ENCODE measurements at places on chromosomes 1 and 21. TPM values are rescaled to one million over a fixed set of nuclear protein-coding genes. Genes with fewer than 3 reads are reported as not detected.

Gene KCNE2
- total RNA-seq, result 0.44 TPM

Gene GPN2
- 31.7 TPM for total RNA-seq

Gene HYI
- 24.2 TPM for total RNA-seq

Gene BTBD8
- total RNA-seq, result 3.7 TPM

Gene LYPD8
- not detected for total RNA-seq

Gene LCA5L
- total RNA-seq, result 0.64 TPM

Gene ZNF648
- total RNA-seq, result 0.27 TPM

Gene OR2M3
- total RNA-seq, result not detected

Gene ALDH4A1
- total RNA-seq, result 36.2 TPM

Gene CBS
- 582 TPM for total RNA-seq

Gene SPATA21
- 0.07 TPM for total RNA-seq

Gene RHD
- total RNA-seq, result not detected

Gene SPRR5
- total RNA-seq, result not detected

Gene SZRD1
- total RNA-seq, result 104 TPM

- DNase-seq, result no peak
- peaks cover 4% of the 10 kb centered on the region for H3K36me3 ChIP-seq
- no peaks in the 10 kb centered on the region for H3K27me3 ChIP-seq
- no peak overlapping the region for H3K4me3 ChIP-seq
Measured at GRCh38 chr1:62588000-62588399, 9.3 kb upstream of the ANGPTL3 start.

DNA sequence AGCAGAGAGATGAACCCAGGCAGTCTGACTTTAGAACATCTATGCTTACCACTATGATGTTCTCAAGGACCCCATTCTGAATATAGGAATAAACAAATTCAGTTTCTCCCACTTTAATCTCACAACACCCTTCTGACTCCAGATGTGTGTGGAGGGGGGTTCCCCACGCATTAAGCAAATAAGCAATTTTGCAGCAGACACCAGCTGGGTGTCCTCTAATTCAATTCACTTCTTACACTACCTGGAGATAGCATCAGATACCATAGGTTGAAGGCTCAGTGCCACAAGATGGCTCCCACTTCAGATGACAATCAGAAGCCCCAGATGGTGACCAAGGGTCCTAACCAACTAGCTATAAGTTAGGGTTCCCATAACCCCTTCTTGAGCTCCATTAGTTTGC, 30.3 kb upstream of the CEP350 start:
- peaks cover 2% of the 10 kb centered on the region for H3K36me3 ChIP-seq
- no peak overlapping the region for H3K27ac ChIP-seq
- peaks cover 25% of the 10 kb centered on the region for H3K4me1 ChIP-seq

- peaks cover 97% of the 10 kb centered on the region for H3K27me3 ChIP-seq
- no peaks in the 10 kb centered on the region for H3K36me3 ChIP-seq
- no peak overlapping the region for H3K27ac ChIP-seq
- H3K4me3 ChIP-seq, result peak overlapping the region; percentile 84
- no peak for DNase-seq
Measured at GRCh38 chr1:220877377-220878095, 1.7 kb upstream of the HLX start.

- H3K36me3 ChIP-seq, result no peaks in the 10 kb centered on the region
- no peak for DNase-seq
- peaks cover 19% of the 10 kb centered on the region for H3K4me1 ChIP-seq
Measured at GRCh38 chr1:215044151-215044550, 38.4 kb upstream of the KCNK2 start.

GRCh38 chr1:91940496-91940895, 8.7 kb upstream of the BRDT start:
- DNase-seq, result no peak
- H3K27ac ChIP-seq, result no peak overlapping the region
- no peak overlapping the region for H3K4me3 ChIP-seq
- H3K36me3 ChIP-seq, result no peaks in the 10 kb centered on the region

DNA sequence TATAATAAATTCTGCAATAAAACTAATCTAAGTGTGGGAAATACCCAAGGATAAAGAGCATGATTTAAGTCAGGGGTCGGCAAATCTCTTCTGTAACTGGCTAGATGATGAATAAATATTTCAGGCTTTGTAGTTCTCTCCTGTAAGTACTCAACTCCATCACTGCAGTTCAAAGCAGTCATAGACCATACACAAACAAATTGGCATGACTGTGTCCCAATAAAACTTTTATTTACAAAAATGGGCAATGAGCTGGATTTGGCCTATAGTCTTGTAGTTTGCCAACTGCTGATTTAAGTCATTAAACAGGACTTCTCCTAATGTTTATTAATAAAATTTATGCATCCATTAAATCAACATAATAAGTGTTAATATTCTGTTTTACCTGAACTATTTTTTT, 49.4 kb downstream of the EDEM3 start:
- no peaks in the 10 kb centered on the region for H3K27me3 ChIP-seq
- H3K36me3 ChIP-seq, result peaks cover 5% of the 10 kb centered on the region
- H3K4me1 ChIP-seq, result no peaks in the 10 kb centered on the region

DNA sequence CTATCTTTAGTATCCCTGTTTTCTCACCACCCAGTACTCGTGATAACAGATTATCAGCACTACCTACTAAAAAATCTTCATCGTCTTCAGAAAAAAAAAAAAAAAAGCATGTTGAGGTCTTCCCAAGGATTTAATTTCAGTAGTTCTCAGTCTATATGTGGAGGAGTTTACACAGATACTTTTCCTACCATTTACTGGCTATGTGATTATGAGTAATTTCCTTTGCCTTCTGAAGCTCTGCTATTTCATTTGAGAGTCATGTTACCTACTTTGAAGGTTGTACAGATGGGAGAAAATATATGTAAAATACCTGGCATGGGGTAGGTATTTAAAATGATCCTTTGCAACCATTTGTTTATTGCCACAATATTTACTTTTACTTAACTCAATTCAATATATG, 399.7 kb downstream of the NEGR1 start:
- no peak for DNase-seq
- H3K27ac ChIP-seq, result 0 out of 2 replicates have a peak overlapping the region, but pooled peaks have one; percentile 73
- no peak overlapping the region for H3K4me3 ChIP-seq
- H3K4me1 ChIP-seq, result peaks cover 36% of the 10 kb centered on the region
- no peaks in the 10 kb centered on the region for H3K36me3 ChIP-seq
- no peaks in the 10 kb centered on the region for H3K27me3 ChIP-seq

GRCh38 chr1:167258858-167259257, 38.2 kb downstream of the POU2F1 start:
- DNase-seq, result no peak
- no peak overlapping the region for H3K27ac ChIP-seq
- H3K36me3 ChIP-seq, result no peaks in the 10 kb centered on the region
- H3K4me1 ChIP-seq, result peaks cover 24% of the 10 kb centered on the region
- no peak overlapping the region for H3K4me3 ChIP-seq

GRCh38 chr1:27388337-27389005, 4.0 kb upstream of the GPR3 start:
- peak; percentile 91 for DNase-seq
- H3K4me3 ChIP-seq, result no peak overlapping the region
- peaks cover 13% of the 10 kb centered on the region for H3K27me3 ChIP-seq
- no peak overlapping the region for H3K27ac ChIP-seq

DNA sequence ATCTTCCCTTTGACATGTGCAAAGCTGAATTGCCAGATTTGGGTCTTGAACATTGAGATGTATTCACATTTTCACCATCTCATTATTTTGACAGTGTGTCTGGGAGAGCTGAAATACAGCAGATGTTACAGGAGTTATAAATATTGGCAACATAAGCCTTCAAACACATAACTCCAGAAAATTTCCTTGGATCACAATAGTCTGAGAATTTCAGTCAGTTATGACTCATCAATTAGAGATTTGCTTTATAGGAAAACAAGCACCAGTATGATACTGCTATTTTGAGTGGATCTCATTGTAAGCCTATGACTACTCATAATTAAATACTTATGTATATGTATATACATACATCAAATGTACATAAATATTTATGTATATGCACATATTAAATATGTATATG, 1171.8 kb downstream of the AMY1C start:
- no peak overlapping the region for H3K4me3 ChIP-seq
- no peak overlapping the region for H3K27ac ChIP-seq
- no peaks in the 10 kb centered on the region for H3K27me3 ChIP-seq
- no peaks in the 10 kb centered on the region for H3K36me3 ChIP-seq
- no peak for DNase-seq

DNA sequence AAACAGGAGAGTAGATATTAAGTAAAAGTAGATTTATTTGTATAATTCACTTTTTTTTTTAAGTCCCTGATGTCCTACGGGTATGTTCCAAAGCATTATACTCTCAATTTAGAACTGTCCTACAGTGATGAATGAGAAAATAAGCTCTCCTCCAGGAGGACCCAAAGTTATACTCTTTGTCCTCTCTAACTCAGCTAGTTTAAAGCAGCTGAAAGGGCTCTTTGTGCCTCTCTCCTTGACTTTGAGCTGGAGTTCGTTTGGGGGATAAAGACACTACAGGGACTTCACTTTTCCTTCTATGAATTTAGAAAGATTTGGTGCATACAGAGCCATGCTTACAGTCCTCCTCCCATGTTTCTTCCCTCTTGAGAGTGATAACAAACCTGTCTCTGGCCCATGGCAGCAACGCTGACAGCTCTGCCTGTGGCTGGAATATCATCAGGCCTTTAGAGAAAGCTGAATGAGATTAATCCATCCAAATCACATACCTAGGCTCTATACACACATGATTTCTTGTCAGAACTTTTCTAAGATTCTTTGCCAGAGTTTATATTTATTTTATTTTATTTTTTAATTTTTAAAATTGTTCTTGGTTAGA, 134.3 kb downstream of the PIK3R3 start:
- peak overlapping the region; percentile 2 for H3K27ac ChIP-seq
- no peak overlapping the region for H3K4me3 ChIP-seq
- H3K4me1 ChIP-seq, result peaks cover 20% of the 10 kb centered on the region
- no peak for DNase-seq
- no peaks in the 10 kb centered on the region for H3K36me3 ChIP-seq

GRCh38 chr1:85577419-85578320, 2.9 kb upstream of the CCN1 start:
- DNase-seq, result no peak
- peak overlapping the region; percentile 75 for H3K4me3 ChIP-seq
- H3K27ac ChIP-seq, result no peak overlapping the region
- H3K27me3 ChIP-seq, result peaks cover 43% of the 10 kb centered on the region

- H3K27me3 ChIP-seq, result no peaks in the 10 kb centered on the region
- no peak for DNase-seq
Measured at GRCh38 chr1:23385119-23385621, 15.5 kb upstream of the ZNF436 start.

GRCh38 chr21:44492567-44493385, 37.5 kb downstream of the LRRC3 start:
- H3K27ac ChIP-seq, result peak overlapping the region; percentile 30
- no peak for DNase-seq
- H3K4me1 ChIP-seq, result peaks cover 37% of the 10 kb centered on the region
- peaks cover 9% of the 10 kb centered on the region for H3K27me3 ChIP-seq

DNA sequence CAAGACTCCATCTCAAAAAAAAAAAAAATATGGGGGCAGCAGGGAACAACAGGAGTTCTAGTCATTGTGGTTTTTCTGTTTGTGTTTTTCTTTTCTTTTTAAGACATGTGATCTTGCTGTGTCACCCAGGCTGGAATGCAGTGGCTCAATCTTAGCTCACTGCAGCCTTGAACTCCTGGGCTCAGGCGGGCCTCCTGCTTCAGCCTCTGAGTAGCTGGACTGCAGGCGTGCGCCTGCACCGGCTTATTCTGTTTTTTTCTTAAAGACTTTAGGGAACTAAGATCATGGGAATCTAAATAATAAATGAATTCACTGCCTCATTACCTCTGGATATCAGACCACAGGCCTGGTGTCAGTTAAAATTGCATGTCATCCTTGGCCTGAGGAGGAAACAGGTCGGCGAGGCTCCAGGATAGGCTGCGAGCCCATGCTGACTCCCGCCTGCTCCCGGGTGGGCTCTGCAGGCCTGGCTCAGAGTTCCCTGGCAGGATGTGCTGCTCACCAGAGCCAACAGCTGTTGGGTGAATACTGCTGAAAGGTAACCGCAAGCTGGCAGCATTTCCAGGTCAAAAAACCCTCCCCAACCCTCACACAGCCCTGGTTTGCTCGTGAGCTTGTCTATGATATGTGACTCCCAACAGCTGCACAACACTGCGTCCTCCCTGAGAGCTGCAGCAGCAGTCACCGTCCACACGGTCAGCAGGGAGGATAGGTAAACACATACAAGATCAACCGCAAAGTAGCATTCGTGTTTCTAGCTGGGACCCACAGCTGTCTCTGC, 58.1 kb downstream of the SCCPDH start:
- H3K27ac ChIP-seq, result no peak overlapping the region
- H3K27me3 ChIP-seq, result no peaks in the 10 kb centered on the region
- H3K36me3 ChIP-seq, result no peaks in the 10 kb centered on the region
- DNase-seq, result no peak
- H3K4me1 ChIP-seq, result peaks cover 8% of the 10 kb centered on the region

GRCh38 chr1:115748401-115749150, 19.9 kb downstream of the CASQ2 start:
- H3K36me3 ChIP-seq, result no peaks in the 10 kb centered on the region
- DNase-seq, result no peak
- H3K4me3 ChIP-seq, result no peak overlapping the region
- H3K4me1 ChIP-seq, result peaks cover 8% of the 10 kb centered on the region
- no peak overlapping the region for H3K27ac ChIP-seq

GRCh38 chr1:45730075-45730779, 20.2 kb downstream of the IPP start:
- H3K27me3 ChIP-seq, result no peaks in the 10 kb centered on the region
- no peak for DNase-seq
- no peak overlapping the region for H3K27ac ChIP-seq
- no peak overlapping the region for H3K4me3 ChIP-seq
- H3K36me3 ChIP-seq, result no peaks in the 10 kb centered on the region

- H3K4me1 ChIP-seq, result no peaks in the 10 kb centered on the region
- no peak overlapping the region for H3K27ac ChIP-seq
- DNase-seq, result no peak
- H3K4me3 ChIP-seq, result no peak overlapping the region
Measured at GRCh38 chr1:87717157-87717670, 388.5 kb downstream of the LMO4 start.
